ENCODE measurements at places on chromosomes 1 and 21. TPM values are rescaled to one million over a fixed set of nuclear protein-coding genes. Genes with fewer than 3 reads are reported as not detected.
A peak's percentile ranks its signal among the peaks of the same experiment; 100 is the strongest.

The PM20D1 gene
- total RNA-seq = 0.61 TPM

GRCh38 chr1:116397728-116398127, 24.7 kb downstream of the ATP1A1 start:
- no peaks in the 10 kb centered on the region for H3K27me3 ChIP-seq
- peaks cover 53% of the 10 kb centered on the region for H3K36me3 ChIP-seq
- peaks cover 5% of the 10 kb centered on the region for H3K4me1 ChIP-seq
- no peak overlapping the region for H3K4me3 ChIP-seq

DNA sequence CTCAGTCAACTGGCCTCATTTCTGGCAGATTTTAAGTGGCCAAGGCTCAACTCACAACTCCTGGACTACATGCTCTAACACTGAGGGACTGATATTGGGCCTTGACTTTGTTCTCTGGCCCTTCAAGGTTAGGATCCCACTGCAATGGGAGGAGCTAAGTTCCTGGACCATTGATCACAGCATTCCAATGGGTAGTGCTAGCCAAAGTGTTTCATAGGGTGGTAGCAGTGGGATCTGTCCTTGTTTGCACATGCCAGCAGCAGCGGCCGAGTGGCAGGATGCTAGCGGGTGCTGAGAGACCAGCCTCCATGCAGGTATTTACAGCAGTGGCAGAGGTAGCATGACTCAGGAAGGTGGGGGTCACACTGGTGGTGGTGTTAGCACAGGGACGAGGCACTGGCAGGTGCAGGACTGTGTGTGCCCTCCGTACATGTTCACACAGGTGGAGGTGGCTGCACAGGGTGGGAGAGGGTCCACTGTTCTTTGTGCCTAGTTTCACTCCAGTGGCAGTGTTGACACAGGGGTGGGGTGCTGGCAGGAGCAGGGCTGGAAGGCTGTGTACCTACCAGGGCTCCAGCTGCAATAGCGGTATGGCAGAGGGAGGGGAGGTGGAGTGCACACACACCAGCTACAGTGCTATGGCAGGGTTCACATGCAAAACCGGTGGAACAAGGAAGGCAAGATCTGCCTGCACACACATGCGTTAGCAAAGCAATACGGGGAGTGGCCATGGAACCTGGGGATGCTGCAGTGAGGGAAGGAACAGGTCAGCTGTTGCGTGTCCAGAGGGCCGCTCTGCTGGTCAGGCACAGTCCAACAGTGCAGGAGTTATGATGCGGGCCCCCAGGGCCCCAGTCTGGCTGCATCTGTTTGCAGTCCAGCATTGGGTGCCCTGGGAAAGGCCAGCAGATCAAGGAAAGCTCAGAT, 51.7 kb downstream of the COL24A1 start:
- H3K27me3 ChIP-seq = no peaks in the 10 kb centered on the region
- no peaks in the 10 kb centered on the region for H3K36me3 ChIP-seq
- no peak overlapping the region for H3K4me3 ChIP-seq
- DNase-seq = no peak
- H3K27ac ChIP-seq = no peak overlapping the region

DNA sequence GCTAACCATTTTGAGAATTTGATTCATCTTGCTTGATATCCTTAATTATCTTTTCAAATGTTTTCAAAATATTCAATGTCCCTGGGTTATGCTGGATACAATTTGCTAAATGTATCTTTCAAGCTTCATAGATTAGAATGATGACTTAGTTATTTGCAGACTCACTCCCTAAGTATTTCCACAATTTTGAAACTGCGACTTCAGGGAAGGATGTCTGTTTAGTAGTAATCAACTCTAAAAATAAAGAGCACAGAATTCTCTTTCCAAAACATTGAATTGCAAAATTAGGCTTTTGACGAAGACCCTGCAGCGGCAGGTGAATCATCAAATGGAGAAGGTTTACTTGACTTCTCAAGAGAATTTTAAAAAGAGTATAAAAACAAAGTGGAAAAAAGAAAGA, 14.2 kb downstream of the RGS1 start:
- H3K36me3 ChIP-seq = no peaks in the 10 kb centered on the region
- H3K27ac ChIP-seq = no peak overlapping the region
- DNase-seq = no peak
- no peaks in the 10 kb centered on the region for H3K27me3 ChIP-seq
- no peak overlapping the region for H3K4me3 ChIP-seq

- H3K4me1 ChIP-seq = no peaks in the 10 kb centered on the region
- H3K27ac ChIP-seq = no peak overlapping the region
- DNase-seq = no peak
- no peaks in the 10 kb centered on the region for H3K27me3 ChIP-seq
- H3K36me3 ChIP-seq = peaks cover 4% of the 10 kb centered on the region
These were observed 18.3 kb downstream of the TARBP1 start for GRCh38 chr1:234460652-234461051.

The MAB21L3 gene
- total RNA-seq = not detected

DNA sequence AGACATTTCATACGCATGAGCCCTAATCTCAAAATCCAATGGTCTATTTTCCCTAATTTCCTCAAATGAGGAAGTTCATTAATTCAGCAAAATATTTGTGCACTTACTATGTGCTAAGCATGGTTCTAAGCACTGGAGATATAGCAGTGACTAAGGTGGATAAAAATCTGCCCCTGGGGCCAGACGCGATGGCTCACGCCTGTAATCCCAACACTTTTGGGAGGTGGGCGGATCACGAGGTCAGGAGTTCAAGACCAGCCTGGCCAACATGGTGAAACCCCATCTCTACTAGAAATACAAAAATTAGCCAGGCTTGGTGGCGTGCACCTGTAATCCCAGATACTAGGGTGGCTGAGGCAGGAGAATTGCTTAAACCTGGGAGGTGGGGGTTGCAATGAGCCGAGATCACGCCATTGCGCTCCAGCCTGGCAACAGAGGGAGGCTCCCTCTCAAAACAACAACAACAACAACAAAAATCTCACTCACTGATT, 4.3 kb upstream of the MIIP start:
- no peaks in the 10 kb centered on the region for H3K4me1 ChIP-seq
- H3K4me3 ChIP-seq = no peak overlapping the region
- no peak overlapping the region for H3K27ac ChIP-seq
- no peak for DNase-seq
- H3K27me3 ChIP-seq = no peaks in the 10 kb centered on the region

The MCOLN2 gene
- 12.4 TPM for total RNA-seq

GRCh38 chr1:205542367-205542766, 37.9 kb downstream of the CDK18 start:
- H3K27me3 ChIP-seq = no peaks in the 10 kb centered on the region
- no peak overlapping the region for H3K27ac ChIP-seq
- H3K4me3 ChIP-seq = no peak overlapping the region
- no peak for DNase-seq

DNA sequence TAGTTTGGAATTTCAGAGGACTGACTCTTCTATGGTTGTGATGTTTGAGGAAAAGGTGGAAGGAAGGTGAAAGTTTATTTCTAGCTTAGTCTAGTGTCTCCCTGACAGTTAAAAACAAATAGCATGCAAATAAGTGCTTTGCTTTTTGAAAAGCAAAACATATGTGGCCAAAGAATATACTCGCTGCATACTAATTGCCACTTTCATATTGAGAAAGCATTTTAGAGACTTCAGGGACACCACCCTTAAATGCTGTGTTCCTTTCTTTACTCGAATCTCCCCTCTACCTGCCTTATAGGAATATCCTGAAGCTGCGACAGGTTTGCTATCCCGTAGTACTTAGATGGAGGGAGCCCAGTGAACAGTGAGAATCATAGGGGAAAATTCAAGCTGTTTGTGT, 23.2 kb downstream of the GLUL start:
- no peak overlapping the region for H3K4me3 ChIP-seq
- no peaks in the 10 kb centered on the region for H3K4me1 ChIP-seq
- no peaks in the 10 kb centered on the region for H3K27me3 ChIP-seq
- H3K36me3 ChIP-seq = no peaks in the 10 kb centered on the region
- H3K27ac ChIP-seq = no peak overlapping the region

GRCh38 chr1:41517062-41517438, 32.6 kb upstream of the EDN2 start:
- no peak overlapping the region for H3K4me3 ChIP-seq
- no peaks in the 10 kb centered on the region for H3K27me3 ChIP-seq
- no peak for DNase-seq
- no peaks in the 10 kb centered on the region for H3K36me3 ChIP-seq
- no peaks in the 10 kb centered on the region for H3K4me1 ChIP-seq

DNA sequence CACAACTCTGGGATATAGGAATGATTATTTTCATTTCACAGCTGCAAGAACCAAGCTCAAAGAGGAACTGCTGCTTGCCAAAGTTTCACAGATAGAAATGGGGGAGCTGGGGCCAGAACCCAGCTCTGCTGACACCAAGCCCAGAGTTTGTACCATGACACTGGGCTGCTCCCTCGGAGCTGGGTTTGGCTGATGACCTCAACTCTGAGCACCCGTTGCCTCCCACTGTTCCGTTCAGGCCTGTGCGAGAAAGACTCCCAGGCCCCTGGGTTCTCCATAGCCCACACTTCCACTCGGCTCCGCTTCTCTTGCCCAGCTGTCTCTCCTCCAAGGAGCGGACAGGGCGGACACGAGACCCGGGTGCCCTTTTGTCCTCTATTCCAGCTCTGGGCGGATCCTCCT, 55.2 kb downstream of the NGF start:
- DNase-seq = no peak
- H3K4me3 ChIP-seq = no peak overlapping the region
- H3K36me3 ChIP-seq = no peaks in the 10 kb centered on the region
- no peaks in the 10 kb centered on the region for H3K4me1 ChIP-seq
- no peak overlapping the region for H3K27ac ChIP-seq

The TMIGD3 gene
- not detected for total RNA-seq

GRCh38 chr1:87220993-87221392, 107.7 kb upstream of the LMO4 start:
- H3K4me1 ChIP-seq = no peaks in the 10 kb centered on the region
- no peak overlapping the region for H3K4me3 ChIP-seq
- no peak overlapping the region for H3K27ac ChIP-seq
- H3K36me3 ChIP-seq = no peaks in the 10 kb centered on the region
- H3K27me3 ChIP-seq = no peaks in the 10 kb centered on the region

DNA sequence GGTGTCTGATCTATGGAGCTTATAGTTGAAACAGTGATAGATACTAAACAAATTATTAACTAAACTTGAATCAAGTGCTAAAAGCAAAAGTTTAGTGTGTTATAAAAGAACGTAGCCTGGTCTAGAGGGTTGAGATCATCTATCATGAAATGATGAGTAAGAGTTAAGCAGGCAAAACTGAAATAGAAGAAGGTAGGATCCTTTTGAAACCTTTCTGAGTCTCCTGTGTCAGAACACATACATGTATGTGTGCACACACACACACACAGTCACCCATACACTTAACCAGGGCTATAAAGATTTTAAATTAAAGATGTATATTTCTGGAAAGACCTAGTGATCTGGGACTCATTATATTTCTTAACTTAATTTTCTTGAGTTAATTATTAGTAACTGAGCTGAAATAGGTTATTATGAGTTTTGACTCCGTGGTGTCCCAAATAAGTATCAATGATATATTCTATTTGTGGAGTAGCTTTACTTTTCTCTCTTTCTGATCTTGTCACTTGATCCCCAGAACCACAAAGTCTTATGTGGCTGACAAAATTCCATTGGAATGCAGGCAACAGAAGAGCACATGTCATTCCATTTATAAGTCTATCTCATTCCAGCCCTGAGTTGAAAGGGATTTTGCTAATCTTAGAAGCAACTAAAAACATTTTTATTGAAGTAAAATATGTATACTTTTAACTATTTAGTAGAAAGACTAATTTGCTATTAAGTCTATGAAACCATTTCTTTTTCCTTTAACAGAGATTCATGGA, 70.7 kb downstream of the PRRX1 start:
- no peak for DNase-seq
- no peaks in the 10 kb centered on the region for H3K4me1 ChIP-seq
- H3K36me3 ChIP-seq = no peaks in the 10 kb centered on the region
- H3K4me3 ChIP-seq = no peak overlapping the region
- peaks cover 3% of the 10 kb centered on the region for H3K27me3 ChIP-seq

The KLF18 gene
- total RNA-seq = not detected

The CELA2B gene
- not detected for total RNA-seq

- DNase-seq = no peak
- no peaks in the 10 kb centered on the region for H3K4me1 ChIP-seq
- no peak overlapping the region for H3K27ac ChIP-seq
- no peaks in the 10 kb centered on the region for H3K36me3 ChIP-seq
- no peak overlapping the region for H3K4me3 ChIP-seq
These were observed 24.3 kb upstream of the DUSP10 start for GRCh38 chr1:221766210-221766609.

The TNFRSF25 gene
- total RNA-seq = 324 TPM

The PITHD1 gene
- total RNA-seq = 59.6 TPM

GRCh38 chr1:10667861-10668761, 128.3 kb downstream of the CASZ1 start:
- no peaks in the 10 kb centered on the region for H3K27me3 ChIP-seq
- no peaks in the 10 kb centered on the region for H3K36me3 ChIP-seq
- H3K27ac ChIP-seq = no peak overlapping the region

GRCh38 chr1:87325982-87326738, 2.5 kb upstream of the LMO4 start:
- peak; percentile 51 for DNase-seq
- no peak overlapping the region for H3K27ac ChIP-seq
- no peak overlapping the region for H3K4me3 ChIP-seq
- H3K36me3 ChIP-seq = no peaks in the 10 kb centered on the region
- no peaks in the 10 kb centered on the region for H3K27me3 ChIP-seq

The SPRR2A gene
- not detected for total RNA-seq

The LAMC1 gene
- total RNA-seq = 0.24 TPM

The DCST2 gene
- 3.3 TPM for total RNA-seq

DNA sequence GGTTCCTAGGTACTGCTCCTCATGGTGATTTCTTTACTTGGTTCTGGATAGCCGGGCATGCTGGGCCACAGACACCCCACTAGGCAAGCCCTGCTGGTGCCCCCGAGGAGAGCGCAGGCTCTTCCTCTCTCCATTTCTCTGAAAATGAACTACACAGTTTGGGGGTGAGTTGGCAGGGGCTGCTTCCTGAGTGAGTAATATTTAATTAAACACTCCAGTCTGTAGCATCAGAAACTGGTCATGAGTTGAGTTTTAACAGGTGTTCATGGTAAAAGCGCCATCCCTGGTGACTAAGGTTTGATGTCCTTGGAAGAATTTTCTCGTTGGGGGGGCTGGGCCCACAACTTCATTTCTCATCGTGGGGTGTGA, 1.7 kb downstream of the SPSB1 start:
- peaks cover 6% of the 10 kb centered on the region for H3K4me1 ChIP-seq
- no peak for DNase-seq
- no peaks in the 10 kb centered on the region for H3K27me3 ChIP-seq
- no peaks in the 10 kb centered on the region for H3K36me3 ChIP-seq
